Amygdala (tissue), 56 donors: ENCODE measurements at places on chromosomes 3 and 15.

GRCh38 chr3:141644931-141645330 is 93.2 kb upstream of the RNF7 start:
- DNase-seq, result no peak

GRCh38 chr15:78358102-78358870 is 18.1 kb downstream of the CRABP1 start:
- DNase-seq, result no peak

DNA sequence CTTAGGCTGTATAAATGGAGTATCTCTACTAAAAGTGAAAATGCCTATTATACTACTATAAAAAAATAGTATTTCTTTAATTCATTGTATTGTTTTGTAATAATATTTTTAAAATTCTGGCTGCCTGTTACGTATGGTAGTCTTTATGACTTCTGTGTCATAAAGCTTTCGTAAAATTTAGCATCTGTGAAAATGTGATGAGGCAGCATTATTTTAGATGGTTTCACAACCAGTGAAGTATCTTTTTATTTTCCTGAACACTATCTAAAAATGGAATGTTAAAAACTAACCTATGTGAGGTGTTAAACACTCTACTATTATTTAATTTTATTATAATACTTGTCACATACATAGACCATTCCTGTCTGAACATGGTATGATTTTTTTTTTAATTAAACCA is 46.2 kb downstream of the LRCH3 start:
- no peak for DNase-seq

- DNase-seq, result no peak
Observed at GRCh38 chr15:73246439-73246838, 122.3 kb downstream of the HCN4 start.

DNA sequence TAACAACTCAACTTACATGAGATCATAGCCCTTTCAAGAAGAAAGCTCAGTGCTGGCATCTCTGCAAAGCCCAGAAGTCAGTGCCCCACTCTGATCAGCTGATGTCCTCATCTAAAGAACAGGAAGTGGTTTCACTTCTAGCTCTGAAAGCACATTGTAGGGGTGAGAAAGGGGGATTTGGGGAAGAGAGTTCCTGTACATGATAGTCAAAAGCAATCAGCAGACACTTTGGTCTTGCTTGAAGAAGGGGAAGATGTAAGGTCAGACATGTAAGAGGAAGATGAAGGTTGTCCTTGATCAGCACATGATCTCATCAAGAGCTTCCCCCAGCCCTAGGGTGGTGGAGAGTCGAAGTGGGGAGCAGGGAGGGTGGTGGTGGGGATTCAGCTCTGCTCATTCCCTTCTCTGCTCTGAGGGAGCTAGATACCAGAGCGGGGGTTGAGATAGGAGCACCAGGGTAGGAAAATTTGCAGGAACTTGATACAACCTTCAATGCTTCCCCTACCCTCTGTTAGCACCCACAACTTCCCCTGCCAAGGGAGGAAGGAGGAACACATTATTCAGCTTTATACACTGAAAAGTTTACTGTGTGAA is 76.4 kb upstream of the ETV5 start:
- DNase-seq, result no peak

DNA sequence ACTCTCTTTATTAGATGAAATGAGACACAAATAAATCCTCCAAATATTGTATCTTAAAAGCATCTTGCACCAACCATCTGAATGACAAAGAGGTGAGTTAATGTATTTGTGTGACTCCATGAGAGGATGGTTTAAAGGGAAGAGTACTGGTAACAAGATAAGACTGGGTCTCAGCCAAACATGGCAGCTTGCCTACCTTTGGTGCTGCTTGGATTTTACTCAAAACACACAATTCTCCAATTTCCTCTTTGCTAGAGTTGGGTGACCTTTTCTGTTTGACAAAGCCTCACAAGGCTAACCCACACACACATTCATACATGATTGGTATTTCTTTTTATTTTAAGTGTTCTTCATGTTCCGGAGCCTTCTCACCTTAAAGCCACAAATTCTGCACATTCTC is 506.4 kb downstream of the FGF12 start:
- DNase-seq, result no peak

- DNase-seq, result no peak
Observed at GRCh38 chr3:59245859-59246501, 196.2 kb upstream of the CFAP20DC start.

- no peak for DNase-seq
Observed at GRCh38 chr15:68594533-68595259, 15.9 kb downstream of the CORO2B start.

DNA sequence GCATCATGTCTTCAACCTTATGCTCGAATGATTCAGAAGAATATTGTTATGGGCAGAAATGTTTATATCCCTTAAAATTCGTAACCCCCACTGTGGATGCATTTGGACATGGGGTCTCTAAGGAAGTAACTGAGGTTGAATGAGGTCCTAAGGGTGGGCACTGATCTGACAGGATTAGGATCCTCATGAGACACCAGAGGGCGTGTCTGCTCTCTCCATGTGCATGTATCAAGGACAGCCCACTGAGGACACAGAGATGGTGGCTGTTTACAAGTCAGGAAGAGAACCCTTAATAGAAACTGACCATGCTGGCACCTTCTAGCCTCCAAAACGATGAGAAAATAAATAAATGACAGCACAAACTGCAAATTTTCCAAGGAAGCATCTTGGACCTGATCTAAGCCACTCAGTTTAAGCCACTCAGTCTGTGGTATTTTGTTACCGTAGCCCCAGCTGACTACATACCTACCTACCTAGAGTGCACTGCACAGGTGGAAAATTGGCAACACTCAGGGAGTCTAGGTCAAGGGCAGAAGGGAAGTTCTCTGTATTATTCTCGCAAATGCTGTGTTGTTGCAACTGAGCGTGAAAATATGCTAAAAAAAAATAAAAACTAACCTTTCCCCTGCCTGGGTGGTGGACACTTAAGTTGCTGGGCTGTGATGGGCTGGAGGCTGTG is 126.6 kb downstream of the TJP1 start:
- DNase-seq, result no peak

DNA sequence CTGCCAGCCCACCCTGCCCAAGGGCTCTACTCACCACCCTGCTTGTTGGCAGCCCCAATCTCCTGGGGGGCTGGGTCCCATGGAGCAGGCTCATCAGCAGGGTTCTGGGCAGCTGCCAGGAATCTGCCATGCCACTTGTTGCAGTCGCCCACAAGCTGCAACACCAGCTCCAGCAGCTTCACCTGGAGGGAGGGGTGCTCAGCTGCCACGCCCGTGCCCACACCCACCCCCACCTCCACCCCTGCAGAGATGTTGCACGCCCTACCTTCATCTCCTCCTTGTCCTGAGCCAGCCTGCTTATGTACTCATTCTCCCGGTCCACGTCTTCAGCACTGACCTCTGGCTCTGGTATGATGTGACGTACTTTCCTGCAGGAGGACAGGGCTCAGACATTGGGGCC is 77.9 kb upstream of the C2CD4B start:
- no peak for DNase-seq

DNA sequence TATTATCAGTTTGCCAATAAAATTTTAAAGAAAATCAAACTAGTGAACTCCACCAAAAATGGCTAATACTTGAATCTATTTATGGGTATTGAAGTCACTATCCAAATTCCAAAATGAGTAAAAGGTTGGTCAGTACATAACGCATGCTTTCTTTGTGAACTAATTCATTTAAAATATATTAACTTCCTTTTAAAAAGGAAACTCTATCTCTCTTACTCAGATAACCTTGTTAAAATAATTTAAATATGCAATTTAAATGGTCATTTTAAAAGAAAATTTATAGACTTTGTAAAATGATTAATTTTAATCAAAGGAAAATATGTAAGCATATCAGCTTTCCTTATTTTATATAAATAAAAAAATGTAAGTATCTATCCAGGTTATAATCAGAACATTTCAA is 419.4 kb upstream of the ZNF385D start:
- no peak for DNase-seq

GRCh38 chr3:133464573-133464972 is 64.7 kb downstream of the BFSP2 start:
- no peak for DNase-seq

DNA sequence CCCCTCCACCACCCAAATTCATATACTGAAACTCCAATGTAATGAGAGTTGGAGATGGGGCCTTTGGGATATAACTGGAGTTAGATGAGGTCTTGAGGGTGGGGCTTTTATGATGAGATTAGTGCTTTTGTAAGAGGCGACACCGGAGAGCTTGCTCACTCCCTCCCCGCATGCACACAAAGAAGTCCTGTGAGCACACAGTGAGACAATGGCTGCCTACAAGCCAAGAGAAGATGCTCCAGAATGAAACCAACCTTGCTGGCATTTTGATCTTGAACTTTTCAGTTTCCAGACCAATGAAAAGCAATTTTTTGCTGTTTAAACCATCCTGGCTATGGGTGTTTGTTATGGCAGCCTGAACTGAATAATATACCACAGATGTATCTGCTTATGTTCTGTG is 109.0 kb downstream of the SAMMSON start:
- no peak for DNase-seq

GRCh38 chr15:40067921-40068624 is 29.1 kb upstream of the SRP14 start:
- DNase-seq, result no peak

DNA sequence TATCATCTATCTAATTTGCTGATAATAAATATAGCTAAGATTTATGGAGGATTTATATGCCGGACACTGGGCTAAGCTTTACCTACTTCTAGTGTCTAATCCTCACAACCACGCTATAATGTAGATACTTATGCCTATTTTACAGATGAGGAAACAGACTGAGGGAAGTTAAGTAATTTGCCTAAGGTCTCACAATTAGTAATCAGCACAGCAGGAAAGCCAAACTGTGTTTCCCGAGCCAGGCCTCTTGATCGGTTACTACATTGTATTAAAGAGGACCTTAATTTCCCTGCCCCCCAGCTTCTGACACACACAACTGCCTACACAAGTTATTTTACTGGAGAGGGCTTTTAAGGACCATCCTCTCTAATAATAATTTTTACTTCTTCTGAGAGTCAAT is 40.9 kb downstream of the ONECUT1 start:
- DNase-seq, result no peak

DNA sequence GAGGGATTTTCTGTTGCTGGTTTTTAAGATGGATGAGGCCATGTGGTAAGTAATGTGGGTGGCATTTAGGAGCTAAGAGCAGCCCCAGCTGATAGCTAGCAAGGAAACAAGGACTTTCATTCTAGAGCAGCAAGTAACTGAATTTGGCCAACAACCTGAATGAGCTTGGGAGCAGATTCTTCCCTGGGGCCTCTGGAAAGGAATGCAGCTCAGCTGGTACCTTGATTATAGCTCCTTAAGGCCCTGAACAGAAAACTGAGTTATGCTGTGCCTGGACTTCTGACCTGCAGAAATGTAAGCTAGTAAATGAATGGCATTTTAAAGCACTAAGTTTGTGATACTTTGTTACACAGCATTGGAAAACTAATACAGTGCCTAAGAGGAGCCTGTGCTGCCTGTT is 565.5 kb downstream of the PDCD6IP start:
- DNase-seq, result no peak

DNA sequence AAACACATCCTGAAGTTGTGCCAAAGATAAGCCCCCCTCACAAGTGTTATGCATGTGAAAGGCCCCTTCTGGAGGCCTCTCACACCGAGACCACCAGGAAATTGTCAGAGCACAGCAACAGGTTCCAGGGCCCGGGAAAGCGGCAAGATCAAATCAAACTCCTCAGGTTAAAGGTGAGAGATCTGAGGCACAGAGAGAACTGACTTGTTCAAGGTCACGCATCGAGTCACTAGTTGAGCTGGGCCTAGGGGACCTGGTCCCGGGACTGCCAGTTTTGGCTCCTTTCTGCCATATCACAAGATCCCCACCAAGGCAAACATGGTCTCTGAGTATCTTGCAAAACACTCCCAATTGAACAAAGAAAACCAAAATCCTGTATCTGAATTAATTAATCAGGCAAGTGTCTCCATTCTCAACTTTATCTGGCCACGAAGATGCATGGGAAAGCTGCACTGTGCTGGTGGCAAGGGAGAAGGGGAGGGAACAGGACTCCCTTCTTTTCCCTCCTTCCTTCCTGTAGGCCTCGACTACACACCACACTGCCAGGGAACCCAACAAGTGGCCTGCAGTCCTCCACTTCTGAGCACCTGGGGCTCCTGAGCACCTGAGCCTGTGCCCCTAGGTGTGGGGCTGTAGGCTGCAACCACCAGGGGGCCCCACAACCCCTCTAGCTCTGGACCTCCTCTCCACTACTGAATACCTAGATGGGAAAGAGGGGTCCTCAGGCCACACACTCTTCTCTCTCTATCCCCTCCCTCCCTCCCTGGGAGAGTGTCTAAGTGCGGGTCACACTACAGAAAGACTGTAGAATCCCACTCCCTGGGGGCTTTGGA is 37.3 kb downstream of the ANP32A start:
- DNase-seq, result no peak

- peak; percentile 7 for DNase-seq
Observed at GRCh38 chr3:183775781-183776180, 49.6 kb downstream of the MAP6D1 start.

DNA sequence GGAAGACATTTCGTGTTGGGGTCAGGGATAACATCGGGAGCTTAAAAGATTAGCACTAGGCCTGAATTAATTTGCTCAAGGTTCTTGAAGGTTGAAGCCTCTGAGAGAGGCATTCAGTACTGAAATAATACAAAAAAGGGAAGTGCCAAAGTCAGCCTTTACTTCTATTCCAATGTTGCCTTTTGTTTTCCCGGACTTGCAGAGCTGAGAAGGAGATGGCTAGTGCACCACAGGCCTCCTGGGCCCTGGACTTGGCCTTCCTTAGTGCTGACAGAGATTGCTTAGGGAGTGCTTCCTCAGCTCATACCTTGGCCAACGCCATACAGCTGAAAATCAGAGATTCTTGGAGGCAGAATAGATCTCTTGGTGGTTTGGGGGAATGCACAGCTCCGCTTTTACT is 333.6 kb upstream of the TBL1XR1 start:
- no peak for DNase-seq

- no peak for DNase-seq
Observed at GRCh38 chr15:58401276-58401675, 30.5 kb upstream of the LIPC start.

GRCh38 chr3:40713795-40714194 is 189.0 kb downstream of the ZNF621 start:
- DNase-seq, result no peak

DNA sequence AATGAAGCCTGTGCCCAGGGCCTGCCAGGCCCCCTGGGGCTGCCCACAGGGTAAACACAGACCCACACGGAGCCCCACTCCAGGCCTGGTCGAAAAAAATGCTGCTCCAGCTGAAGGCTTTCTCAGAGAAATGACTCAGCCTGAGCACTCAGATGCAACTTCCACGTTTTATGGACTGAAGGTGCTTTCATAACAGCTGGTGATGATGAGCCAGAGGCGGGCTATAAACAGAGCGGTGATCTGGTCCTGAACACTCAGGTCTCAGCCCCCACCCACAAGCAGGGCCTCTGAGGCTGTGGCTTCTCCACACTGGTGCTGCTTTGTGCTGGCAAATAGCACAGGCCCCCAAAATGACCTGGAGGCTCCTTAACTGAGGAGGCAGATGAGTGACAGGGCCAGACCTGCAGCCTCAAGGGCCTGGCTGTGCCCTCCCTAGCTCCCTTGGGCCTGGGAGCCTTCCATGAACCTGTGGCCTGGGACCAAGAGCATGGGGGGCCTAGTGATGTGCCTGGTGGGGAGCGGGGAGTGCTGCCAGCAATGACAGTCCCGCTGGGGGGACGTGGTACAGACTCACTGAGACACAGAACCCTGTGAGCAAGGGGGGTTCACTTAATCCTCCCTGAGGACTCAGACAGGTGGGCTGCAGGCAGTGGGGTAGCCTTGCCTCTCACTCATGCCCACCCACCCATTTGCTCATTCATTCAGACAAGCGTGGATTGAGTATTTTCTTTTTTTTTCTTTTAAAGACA is 23.0 kb upstream of the FURIN start:
- no peak for DNase-seq
